Cortex of kidney (tissue), 1 donor: ENCODE measurements at places on chromosomes 13 and 19.

GRCh38 chr19:8214802-8215201 is 5.6 kb downstream of the CERS4 start:
- no peak for DNase-seq

GRCh38 chr13:79779761-79780160 is 298.8 kb downstream of the NDFIP2 start:
- DNase-seq: no peak

DNA sequence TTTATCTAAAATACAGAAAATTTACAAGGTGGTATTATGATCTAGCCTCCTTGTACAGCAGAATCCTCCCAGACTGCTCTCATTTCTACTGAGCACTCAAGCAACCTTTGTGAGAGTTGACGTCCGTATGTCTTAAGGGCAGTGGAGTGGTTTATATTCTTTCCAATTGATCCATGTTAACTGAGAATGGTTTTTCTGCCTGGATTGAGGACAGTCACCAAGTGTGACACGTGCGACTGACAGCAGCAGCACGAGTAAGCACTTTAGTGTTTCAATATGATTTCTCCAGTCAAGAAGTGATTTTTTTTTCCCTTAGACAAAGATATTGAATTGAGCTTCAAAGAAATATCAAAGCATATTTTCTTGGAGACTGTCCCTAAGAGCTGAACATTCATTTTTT is 901.7 kb downstream of the PCDH9 start:
- DNase-seq: no peak

GRCh38 chr13:86608701-86609100 is 809.5 kb upstream of the SLITRK6 start:
- DNase-seq: no peak

DNA sequence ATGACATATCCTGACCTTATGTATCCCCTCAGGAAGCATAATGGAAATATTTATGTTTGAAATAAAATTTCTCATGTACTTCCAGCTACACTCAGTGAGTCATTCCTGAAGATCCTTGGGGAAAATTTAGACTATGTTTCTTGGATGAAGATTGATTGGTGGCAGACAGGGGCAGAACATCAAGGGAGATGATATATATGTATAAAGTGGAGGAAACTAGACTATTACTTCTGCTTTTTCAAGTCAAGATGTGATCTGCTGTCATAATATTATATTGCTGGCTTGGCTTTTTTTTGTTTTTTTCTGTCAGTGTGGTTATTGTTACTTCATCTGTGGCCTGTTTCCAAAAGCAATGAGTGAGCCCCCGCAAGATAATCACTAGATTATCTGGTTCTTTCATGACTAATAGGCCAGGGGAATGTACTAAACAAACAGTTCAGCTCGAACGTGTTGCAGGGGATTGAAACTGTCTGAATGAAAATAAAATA is 87.2 kb upstream of the TNFSF11 start:
- DNase-seq: no peak

- no peak for DNase-seq
Observed at GRCh38 chr13:59643906-59644626, 519.7 kb downstream of the DIAPH3 start.

- no peak for DNase-seq
Observed at GRCh38 chr13:113746671-113747070, 12.4 kb upstream of the TMEM255B start.

GRCh38 chr13:78398743-78399410 is 204.5 kb downstream of the POU4F1 start:
- DNase-seq: no peak

GRCh38 chr19:48969276-48970138 is 4.4 kb downstream of the FTL start:
- DNase-seq: no peak

DNA sequence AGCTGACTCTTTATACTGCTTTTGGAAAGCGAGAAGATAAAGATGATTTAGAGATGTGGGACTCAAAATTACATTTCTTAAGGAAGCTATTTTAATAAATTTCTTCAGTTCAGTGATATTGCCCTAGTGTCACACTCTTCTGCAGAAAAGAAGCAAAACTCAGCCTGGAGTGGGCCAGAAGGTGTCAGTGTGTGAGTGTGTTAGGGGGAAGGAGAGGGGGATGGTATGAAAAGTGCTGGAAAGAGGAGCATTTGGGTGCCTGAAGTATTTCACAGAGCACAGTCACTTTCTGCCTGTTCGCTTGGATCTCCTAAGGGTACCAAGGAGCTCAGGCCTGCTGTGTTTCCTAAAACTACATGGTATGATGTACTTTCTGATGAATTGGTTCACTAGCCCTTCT is 84.5 kb upstream of the FRY start:
- no peak for DNase-seq

DNA sequence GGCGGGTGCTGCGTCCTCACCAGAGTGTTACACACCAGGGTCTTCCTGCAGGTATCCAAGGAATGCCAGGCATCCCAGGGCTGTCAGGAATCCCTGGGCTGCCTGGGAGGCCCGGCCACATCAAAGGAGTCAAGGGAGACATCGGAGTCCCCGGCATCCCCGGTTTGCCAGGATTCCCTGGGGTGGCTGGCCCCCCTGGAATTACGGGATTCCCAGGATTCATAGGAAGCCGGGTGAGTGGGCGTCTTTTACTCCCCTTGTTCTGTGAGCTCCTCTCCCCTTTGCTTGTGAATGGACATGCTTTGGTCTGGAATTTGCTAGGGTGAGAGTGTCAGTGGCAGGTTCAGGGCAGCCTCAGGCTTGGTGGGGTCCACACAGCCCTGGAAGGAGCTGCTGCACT is 75.9 kb downstream of the RAB20 start:
- DNase-seq: no peak

- DNase-seq: no peak
Observed at GRCh38 chr13:100675661-100676129, 1.1 kb upstream of the TMTC4 start.
